Ascending aorta (tissue), 2 donors: ENCODE measurements at places on chromosomes 1 and 21. TPM values are rescaled to one million over a fixed set of nuclear protein-coding genes. Genes with fewer than 3 reads are reported as not detected.

Gene CD52
- total RNA-seq: not detected

Gene RGSL1
- not detected for total RNA-seq

Gene LHX8
- total RNA-seq: not detected

Gene GUCA2B
- total RNA-seq: not detected

Gene RGS5
- 732 TPM for total RNA-seq

Gene NDUFV3
- total RNA-seq: 60.7 TPM

Gene SMCP
- not detected for total RNA-seq

Gene DMRTA2
- not detected for total RNA-seq

Gene SPRR3
- total RNA-seq: 0.53 TPM

Gene ZBTB8A
- total RNA-seq: 2.2 TPM

Gene HSPA13
- total RNA-seq: 14.8 TPM

Gene RCSD1
- total RNA-seq: 36.8 TPM

Gene HUNK
- 0.64 TPM for total RNA-seq

Gene MTFR1L
- total RNA-seq: 20.9 TPM

Gene ZC3H12A
- 12.8 TPM for total RNA-seq
